Bronchial epithelial cell (primary cell): ENCODE measurements at places on chromosomes 2 and 18.

- DNase-seq = peak; percentile 12
Observed at GRCh38 chr18:65876310-65876709, 125.5 kb downstream of the CDH7 start.

GRCh38 chr18:56995579-56996188 lies 151.2 kb upstream of the BOD1L2 start:
- no peak for DNase-seq

- DNase-seq = no peak
Observed at GRCh38 chr2:1671916-1672315, 72.4 kb downstream of the PXDN start.

GRCh38 chr18:9826685-9827084 lies 59.1 kb upstream of the TXNDC2 start:
- DNase-seq = no peak

- DNase-seq = peak; percentile 7
Observed at GRCh38 chr2:7621018-7621814, 704.0 kb downstream of the RNF144A start.

GRCh38 chr2:192741889-192742288 lies 547.2 kb upstream of the TMEFF2 start:
- DNase-seq = peak; percentile 17

GRCh38 chr2:168712053-168712452 lies 90.4 kb upstream of the NOSTRIN start:
- DNase-seq = no peak

GRCh38 chr2:60512641-60513040 lies 40.8 kb downstream of the BCL11A start:
- DNase-seq = peak; percentile 92

GRCh38 chr18:5104246-5104645 lies 92.8 kb downstream of the AKAIN1 start:
- DNase-seq = no peak

DNA sequence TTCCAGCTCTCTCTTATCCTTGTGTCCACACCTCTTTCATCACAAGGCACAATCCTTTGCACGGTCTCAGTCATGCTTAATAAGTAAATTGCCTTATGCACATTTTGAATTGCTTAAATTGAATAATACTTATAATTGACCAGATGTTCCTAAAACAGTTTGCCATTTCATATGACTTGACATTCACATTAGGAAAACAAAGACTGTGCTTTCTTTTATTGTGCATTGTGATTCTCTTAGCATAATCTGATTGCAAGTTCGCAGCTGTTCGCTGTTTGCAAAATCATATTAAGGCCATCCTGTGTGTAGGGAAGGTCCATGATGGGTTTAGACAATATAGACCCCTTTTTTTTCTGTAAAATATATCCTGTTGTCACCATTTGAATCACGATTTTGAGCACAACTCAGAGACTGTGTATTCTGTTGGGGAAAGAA lies 75.6 kb downstream of the RNF144A start:
- DNase-seq = no peak

DNA sequence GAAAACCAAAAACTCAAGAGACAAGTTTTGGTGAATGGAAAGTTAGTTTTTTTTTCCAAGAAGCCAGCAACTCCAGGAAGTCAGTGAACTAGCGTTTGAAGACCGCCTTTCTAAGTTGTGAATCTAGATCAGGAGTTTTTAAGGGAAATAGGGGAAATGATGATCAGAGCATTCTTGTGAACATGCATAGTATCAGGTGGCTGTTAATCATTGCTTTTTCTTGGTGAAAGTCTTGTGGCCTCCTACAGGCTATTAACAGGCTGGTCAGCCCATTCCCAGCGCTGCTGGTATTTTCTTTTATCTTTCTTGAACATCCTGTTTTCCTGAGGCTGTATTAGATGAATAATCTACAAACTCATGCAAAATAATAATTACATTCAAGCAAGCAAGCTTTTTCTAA lies 155.8 kb downstream of the PTPRM start:
- no peak for DNase-seq

DNA sequence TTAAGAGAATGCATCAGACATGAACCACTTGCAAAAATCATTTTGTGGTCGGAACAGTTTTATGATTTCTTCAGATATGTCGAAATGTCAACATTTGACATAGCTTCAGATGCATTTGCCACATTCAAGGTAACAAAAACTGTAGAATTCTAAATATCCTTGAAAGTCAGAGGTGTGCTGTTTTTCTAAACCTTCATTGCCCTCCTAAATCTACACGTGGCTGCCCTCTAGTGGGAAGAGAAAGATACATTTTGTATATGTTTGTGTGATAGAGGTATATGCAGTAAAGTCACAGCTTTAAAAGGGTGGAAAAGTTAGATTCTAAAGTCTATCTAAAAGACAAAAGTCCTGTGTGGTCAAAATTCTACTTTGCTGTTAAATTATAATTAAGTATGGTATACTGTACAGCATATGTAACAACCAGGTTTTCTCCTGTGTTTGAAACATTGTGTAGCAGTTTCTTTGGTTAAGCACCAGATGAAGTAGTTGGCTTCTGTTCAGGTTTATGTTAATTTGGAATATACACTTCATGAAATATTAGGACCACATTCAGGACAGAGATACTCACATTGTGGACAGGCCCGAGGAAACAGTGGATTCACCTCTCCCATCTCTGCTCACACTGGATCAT lies 65.9 kb upstream of the ITM2C start:
- peak; percentile 62 for DNase-seq

DNA sequence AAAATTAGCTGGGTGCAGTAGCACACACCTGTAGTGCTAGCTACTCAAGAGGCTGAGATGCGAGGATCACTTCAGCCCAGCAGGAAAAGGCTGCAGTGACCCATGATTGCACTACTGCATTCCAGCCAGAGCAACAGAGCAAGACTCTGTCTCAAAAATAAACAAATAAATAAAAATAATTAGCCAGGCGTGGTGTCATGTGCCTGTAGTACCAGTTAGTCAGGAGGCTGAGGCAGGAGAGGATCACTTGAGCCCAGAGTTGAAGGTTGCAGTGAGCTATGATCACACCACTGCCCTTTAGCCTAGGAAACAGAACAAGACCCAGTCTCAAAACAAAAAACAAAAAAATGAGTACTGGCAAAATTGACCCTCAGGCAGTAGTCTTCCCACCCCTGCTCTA lies 61.9 kb upstream of the PPP1CB start:
- no peak for DNase-seq

DNA sequence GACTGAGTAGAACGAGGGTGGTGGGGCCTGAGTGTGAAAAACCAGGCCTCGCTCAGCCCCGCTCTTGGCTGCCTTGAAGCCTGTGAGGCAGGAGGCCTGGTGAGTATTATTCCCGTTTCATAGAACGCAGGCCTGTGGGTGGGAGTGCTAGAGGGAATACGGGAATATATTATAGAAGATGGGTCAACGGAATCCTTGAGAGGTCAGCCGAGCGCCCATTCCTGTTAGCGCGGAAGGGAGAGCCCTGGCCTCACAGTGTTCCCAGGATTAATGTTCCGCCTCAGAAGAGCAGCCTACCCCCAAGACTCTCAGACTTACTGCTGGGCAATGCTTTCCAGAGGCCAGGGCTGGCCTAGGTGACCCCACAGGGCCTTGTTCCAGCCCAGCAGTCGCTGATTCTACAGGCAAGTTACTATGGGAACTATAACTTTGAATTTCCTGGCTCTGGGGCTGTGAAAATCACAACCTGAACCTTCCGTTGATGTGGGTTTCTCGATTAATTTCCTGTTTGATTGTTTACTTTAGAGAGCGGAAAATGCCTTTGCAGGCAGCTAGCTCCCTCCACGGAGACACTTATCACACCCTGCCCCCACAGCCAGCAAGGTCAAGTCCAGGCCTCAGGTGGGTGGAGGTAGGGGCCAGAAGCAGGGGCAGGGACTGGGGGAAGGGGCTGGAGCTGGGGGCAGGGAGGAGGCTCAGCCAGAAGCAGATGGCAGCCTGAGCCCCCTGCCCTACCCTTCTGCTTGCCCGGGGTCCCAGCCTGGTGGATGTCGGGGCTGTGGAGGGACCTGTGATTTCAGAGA lies 108.3 kb downstream of the SMAD7 start:
- no peak for DNase-seq

GRCh38 chr2:189585226-189585756 lies 4.7 kb upstream of the SLC40A1 start:
- peak; percentile 75 for DNase-seq

- no peak for DNase-seq
Observed at GRCh38 chr2:215567504-215567903, 131.6 kb upstream of the FN1 start.

- DNase-seq = no peak
Observed at GRCh38 chr2:11032396-11032795, 120.7 kb downstream of the KCNF1 start.

GRCh38 chr18:11674119-11674518 lies 14.9 kb upstream of the GNAL start:
- DNase-seq = no peak

- DNase-seq = no peak
Observed at GRCh38 chr2:228329282-228329681, 147.8 kb upstream of the SPHKAP start.

DNA sequence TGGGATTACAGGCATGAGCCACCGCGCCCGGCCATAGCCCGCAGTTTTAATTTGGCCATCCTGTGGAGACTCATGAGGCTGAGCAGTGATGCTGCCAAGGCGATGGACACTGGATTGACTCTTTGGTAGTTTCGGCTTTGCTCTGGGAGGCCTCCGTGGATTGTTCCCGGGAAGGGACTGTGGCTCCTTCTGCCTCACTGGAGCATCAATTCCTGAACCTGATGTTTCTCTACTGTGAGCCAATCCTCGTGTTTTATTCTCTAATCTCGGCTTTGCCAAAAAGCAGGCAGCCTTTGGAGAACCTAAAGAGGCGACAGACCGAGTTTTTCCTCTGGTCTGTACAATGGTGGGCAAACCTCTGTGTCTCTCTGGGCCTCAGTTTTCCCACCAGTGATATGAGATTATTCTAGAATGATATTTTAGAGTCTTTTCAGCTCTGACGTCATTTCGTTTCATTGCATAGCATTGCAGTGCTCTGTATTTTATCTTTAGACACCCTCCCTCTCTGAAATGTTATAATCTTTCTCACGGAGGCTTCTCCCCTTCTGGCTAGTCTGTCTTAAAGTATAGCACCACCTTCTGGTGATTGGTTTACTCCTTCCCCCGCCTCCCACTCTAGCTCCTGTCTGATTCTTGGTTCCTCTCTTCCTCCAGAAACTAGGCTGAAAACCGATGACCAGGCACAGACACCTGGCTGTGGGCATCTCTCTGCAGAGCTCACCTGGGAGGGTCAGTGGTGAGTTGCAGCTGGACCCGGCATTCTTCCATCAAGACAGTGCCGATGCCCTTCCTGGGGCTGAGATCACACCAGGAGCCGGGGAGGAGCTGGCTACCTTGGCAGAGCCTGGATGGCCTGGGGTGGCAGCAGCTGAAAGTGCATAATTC lies 341.3 kb downstream of the MYCN start:
- peak; percentile 52 for DNase-seq

DNA sequence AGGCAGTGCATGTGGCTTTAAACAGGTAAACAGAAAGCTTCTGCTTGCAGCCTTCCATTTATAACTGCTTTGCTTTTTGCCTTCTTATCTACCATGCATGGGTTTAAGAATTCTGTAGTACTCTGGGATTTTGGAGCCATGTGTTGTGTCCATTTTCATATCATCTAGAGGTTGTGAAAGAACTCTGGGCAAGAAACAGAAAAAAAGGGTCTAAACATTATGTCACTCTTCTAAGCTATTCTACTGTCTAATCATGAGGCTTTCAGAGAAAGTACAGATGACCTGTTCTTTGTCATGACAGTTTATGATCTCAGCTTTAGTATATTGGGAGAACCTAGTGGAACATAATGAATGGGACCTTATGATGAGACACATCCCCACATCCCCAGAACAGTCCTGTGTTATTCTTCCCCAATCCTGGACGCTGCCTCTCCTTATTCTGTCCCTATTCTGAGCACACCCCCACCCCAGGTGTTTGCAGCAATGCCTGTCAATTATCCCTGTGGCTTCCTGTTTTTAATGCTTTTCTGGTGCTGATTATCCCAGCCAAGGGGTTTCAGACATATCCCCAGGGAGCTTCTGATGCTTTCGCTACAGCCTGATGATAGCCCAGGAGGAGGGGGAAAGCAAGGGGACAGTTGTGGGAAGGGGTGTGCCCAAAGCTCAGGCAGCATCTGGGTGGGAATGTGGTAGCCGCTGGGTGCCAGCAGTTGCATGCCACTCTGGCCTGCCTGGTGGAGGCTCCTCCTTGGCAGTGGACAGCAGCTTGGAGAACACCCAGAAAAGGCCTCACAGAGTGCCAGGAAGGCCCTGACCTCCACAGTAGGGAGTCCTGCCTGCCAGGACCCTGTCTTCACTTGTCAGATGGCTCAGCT lies 169.5 kb upstream of the MAP3K20 start:
- DNase-seq = no peak

GRCh38 chr2:242053921-242054320 lies 184.4 kb downstream of the RTP5 start:
- no peak for DNase-seq

- DNase-seq = peak; percentile 57
Observed at GRCh38 chr2:220394433-220394832, 767.0 kb downstream of the SLC4A3 start.

DNA sequence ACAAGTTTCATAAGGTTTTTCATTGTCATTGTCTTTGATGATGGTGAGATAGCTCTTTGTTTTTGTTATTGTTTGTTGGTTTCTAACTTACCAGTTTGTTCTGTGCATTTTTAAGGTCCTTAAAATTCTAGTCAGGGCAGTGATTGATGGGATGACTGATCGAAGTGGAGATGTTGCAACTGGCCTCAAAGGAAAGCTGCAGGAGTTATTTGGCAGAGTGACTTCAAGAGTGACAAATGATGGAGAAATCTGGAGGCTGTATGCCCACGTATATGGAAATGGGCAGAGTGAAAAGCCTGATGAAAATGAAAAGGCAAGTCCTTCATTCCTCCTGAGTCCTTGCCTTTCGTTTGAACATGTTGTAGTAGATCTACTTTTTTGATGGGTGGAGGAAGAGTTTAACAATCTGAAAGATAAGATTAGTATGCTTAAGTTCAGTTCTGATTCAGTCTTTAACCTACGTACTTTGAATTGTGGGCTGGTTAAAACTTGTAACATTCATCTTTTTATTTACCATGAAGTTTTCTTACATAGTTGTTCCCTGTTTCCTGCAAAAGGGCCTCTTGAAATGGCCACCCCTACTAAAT lies 135.8 kb upstream of the LTBP1 start:
- DNase-seq = peak; percentile 74

DNA sequence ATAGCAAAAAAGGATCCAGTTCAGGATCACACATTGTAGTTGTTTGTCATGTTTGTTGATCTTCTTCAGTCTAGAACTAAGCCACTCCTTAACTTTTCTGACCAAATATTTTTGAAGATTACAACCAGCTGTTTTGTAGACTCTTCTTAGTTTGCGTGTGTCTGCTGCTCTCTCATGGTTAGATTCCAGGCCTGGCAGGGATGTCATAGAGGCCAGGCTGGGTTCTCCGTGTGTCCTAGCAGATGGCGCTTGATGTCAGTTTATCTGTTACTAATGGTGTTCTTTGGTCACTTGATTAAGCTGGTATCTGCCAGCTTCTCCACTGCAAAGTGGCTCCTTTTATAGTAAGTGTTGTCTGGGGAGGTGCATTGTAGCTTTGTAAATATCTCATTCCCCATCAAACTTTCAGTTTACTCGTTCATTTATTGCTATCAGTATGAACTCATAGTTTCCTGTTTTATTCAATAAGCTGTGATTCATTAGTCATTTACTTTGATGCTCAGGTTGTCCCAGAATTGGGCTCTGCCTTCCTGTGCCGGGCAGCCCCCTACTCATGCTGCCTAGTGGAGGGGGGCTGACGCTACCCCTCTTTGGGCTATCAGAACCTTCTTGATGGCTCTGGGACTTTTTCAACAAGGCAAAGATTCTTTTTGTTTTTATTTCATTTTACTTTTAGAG lies 42.1 kb downstream of the GRHL1 start:
- DNase-seq = no peak
